ENCODE measurements at places on chromosomes 3 and 15.
A peak's percentile ranks its signal among the peaks of the same experiment; 100 is the strongest.

GRCh38 chr15:90062023-90062442, 40.2 kb downstream of the IDH2 start:
- DNase-seq = no peak

DNA sequence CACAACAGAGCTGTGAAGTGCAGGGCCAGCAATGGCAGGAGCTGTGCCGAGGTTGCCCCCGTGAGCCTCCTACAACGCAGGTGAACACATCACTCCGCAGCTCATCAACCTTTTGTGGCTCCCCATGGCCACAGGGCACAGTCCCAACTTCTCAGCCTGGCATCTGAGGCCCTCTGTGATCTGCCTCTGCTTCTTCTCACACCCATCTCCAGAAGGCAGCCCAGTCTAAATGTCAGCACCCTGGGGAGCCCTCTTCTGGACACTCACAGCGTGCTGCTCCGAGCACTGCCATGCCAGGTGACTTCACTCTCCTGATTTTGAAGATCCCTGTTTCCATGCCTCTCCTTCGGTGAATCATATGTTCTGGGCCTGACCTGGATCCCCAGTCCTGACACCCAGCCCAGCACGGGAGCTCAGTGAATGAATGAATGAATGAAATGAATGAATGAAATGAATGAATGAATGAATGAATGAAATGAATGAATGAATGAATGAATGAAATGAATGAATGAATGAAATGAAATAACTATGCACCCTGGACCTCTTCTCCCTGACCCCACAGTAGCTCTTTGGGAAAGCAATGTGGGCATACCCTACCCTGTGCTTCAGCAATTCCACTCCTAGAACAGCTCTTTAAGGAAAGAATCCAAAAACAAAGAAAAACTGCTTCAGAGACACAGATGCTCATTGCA, 17.9 kb upstream of the SKIC8 start:
- DNase-seq = no peak

GRCh38 chr3:188404701-188405100, 250.7 kb downstream of the LPP start:
- no peak for DNase-seq

GRCh38 chr3:123068601-123069381, 2.0 kb downstream of the PDIA5 start:
- DNase-seq = no peak

GRCh38 chr3:155631323-155632019, 113.4 kb downstream of the PLCH1 start:
- no peak for DNase-seq

DNA sequence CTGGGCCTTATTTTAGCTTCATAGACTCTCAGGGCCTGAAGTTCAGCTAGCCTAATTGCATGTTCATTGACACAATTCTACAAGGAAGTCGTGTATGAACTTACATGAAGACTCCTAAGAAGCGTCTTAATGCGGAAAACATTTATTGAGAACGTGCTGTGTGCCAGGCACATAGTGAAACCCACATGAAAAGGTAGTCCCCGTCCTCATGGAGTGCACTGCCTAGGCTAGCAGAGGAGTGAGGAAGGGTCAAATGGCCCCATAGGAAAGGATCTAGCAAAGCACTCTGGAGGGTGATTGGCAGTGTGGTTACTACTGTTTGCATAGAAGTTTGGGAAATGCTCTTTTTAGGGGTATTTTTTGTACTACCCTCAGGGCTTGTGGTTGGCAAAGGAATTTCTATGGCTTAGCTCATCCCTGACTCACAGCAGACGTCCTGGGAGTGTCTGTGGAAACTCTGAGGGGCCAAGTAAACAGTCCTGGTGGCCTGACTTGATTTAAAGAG, 854 bp upstream of the NPTN start:
- peak; percentile 87 for DNase-seq

DNA sequence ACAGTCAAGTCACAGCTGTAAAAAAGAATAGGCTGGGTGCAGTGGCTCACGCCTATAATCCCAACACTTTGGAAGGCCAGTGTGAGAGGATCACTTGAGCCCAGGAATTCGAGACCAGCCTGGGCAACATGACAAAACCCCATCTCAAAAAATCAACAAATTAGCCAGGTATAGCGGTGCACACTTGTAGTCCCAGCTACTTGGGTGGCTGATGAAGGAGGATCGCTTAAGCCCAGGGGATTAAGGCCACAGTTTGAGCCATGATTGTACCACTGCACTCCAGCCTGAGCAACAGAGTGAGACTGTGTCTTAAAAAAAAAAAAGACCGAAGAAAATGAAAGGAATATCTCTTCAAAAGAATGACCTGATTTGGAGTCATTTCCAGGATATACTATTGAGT, 6.6 kb downstream of the HERC1 start:
- DNase-seq = no peak

- no peak for DNase-seq
Observed at GRCh38 chr3:8622873-8623691, 21.5 kb downstream of the SSUH2 start.

DNA sequence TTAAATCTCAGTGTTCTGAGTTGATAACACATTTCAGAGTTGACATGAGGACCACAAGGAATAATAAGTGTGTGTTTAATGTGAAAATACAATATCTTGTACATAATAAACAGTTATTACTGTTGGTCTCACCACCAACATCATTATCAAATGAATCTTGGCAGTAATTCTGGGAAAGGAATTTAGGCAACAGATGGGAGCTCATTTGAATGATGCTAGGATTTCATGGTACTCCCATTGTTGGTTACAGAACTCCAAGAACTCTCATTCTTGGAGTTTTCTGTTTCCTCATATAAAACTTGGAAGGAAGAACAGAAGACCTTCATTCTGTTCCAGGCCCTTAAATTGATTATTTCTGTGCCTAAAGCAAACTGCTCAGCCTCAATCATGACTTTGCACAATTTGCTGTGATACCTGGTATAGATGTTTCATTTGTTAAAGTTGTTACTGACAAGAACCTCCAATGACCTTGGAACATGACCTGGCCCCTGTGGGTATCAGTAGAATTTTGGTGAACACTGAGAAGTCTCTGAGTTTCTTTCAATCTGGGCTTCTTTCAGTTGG, 385.8 kb downstream of the LPP start:
- DNase-seq = peak; percentile 28

- no peak for DNase-seq
Observed at GRCh38 chr15:27702581-27702980, 396.5 kb downstream of the OCA2 start.

GRCh38 chr3:196192036-196192523, 19.1 kb downstream of the ZDHHC19 start:
- no peak for DNase-seq

- no peak for DNase-seq
Observed at GRCh38 chr3:8981700-8982099, 18.4 kb upstream of the RAD18 start.

DNA sequence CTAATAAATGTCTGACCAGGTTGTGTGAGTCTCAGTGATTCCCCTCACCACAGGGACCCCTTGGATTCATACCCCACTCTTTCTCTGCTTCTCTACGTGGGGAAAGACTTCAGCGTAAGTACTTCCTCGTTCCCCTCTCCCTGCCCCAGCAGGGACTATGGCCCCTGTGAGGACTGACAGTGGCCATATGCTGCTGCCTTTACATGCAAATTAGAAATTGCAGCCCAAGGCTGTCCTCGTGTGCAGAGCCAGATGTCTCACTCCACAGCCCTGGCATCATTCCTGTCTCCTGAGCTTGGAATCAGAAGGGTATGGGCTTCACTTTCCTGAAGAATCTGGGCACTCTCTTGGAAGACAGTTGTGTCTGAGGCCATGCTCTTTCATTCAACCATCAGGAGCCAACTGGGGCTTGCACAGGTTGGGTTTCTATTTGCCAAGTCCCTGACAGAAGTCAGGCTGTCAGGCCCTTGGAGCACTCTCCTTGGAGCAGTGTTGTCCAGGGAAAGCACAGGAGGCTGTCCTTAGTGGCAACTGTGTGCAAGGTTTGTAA, 30.5 kb upstream of the IQCF2 start:
- DNase-seq = no peak

- DNase-seq = no peak
Observed at GRCh38 chr3:58235970-58236369, 1.6 kb upstream of the ABHD6 start.

DNA sequence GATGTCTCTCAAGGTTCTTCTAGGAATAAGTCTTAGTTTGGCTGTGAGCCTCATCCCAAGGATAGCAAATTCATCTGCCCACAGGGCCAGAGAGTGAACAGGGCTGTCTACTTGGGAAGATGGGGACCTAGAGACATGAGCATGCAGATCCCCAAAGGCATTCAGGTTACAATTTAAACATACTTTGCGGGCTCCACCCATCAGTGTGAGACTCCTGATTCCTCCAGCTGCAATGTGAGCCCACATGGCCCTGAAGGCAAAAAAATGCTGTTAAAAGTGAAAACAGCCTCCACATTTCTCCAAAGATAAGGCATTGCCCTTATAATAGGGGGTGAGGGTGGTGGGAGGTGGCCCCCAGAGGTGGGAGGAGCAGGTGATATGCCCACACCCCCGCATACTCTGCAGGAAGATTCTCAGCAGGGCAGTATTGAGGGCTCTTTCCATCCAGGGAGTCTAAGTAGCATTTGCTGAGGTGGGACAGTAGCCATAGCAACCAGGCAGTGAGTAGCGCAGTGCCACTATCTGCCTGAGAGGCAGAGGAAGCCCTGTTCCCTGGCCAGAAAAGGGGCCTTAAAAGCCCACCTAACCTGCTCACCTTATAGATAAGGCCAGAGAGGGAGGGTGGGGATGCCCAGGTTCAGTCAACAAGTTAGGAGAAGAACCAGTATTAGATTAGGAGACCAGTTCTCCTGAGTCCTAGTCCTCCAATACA, 31.2 kb downstream of the TGM4 start:
- DNase-seq = no peak

DNA sequence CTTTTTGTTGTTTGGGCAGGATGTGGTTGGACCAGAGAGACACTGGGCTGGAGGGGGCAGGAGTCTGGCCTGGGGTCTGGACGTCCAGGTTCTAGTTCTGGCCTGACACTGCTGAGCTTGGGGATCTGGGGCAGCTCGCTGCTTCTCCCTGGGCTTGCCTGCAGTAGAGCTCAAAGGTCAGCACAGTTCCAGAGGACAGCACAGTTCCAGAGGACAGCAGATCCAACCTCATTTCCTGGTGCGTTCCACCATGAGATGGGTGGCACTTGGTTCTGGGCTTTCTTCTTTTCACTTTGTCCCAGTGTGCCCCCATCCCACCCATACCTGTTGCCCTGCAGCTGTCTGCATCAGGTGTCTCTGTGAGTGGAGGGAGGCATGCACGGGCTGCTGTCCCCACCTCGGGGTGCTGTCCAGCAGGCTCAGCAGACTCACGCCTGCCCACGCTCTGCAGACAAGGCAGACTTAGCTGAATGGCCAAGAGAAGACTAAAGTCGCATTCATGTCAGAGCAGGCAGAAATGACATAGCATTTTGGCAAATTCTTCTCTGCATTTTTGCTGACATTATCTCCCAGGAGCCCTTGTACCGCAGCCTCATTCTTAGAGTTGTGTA, 16.7 kb downstream of the CACNA2D3 start:
- no peak for DNase-seq

- DNase-seq = no peak
Observed at GRCh38 chr3:188516515-188516914, 362.6 kb downstream of the LPP start.

GRCh38 chr3:16869261-16870005, 15.3 kb upstream of the PLCL2 start:
- no peak for DNase-seq
